ENCODE measurements at places on chromosomes 3 and 15.

- no peak for DNase-seq
Measured at GRCh38 chr15:31842532-31843195, 187.7 kb upstream of the CHRNA7 start.

GRCh38 chr15:89494941-89495637, 1.3 kb downstream of the RHCG start:
- no peak for DNase-seq

- no peak for DNase-seq
Measured at GRCh38 chr3:58291671-58292338, 14.2 kb upstream of the RPP14 start.

DNA sequence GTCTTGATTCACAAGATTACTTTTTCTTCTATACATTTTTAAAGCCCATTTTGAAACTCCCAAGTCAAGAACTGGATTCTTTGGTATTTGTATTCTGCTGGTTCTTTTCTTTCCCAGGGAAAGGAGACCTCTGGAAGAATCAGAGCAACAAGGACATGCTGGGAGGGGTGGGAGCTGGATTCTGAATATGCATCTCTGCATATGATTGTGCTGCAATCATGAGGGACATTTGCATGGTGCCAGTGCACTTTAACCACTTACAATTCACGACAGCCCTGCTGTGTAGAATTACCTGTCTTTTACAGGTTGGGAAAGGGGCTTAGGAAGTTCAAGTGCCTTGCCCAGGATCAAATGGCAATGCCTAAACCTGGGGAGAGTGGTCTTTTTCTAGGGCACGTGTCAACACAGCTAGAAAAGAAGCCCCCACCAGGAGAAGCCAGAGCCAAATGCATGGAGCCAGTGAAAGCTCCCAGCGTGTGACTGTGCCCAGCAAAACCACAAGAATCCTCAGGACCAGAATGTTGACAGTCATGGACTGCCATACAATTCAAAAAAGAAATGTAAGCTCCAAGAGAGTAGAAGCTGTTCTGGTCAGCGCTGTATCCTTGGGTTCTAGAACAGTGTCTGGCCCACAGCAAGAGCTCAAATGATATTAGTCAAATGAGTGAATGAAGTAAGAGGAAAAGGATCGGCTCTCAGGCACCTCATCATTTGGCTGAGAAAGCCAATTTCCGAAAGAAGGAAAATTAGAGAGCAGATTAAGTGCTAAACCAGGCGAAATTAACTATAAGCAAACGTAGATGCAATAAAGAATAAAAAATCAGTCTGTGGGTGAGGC, 84.5 kb upstream of the MEF2A start:
- DNase-seq, result no peak

DNA sequence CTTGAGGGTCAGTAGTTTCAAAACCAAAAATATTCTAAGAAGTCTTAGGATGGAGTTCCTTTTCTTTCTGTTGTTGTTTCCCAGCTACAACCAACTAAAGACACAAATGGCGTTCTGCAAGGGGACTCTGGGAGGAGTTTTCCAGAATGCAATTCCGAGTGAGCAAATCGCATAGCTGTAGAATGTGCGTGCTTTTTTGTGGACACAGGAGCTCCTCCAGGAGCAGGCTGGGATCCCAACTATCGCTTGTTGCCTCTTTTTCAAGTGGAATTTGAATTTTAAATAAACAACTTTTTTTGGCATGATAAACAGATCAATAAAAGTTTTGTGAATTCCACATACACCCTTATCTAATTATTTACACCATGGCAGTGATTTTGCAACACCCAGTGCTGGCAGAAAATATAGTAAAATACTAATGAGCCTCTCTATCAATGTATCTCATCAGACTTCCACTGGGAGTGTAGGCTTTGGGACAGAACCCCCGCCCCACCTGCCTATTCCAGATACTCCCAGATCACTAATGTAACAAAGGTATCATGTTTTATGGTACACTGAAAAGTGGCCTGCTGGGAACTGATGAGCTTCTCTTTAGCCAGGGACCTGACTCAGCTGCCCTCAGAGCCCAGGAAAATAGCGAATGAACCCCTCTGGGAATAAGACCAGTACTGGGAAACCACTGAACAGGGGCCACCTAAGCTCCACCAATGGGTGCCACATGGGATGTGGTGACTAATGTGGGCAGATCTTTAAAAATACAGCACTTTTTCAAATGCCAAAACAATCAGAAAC, 66.4 kb downstream of the LMCD1 start:
- no peak for DNase-seq

GRCh38 chr3:4478261-4478660, 11.2 kb upstream of the SUMF1 start:
- DNase-seq, result no peak

- no peak for DNase-seq
Measured at GRCh38 chr3:127673191-127674100, 694 bp downstream of the ABTB1 start.

DNA sequence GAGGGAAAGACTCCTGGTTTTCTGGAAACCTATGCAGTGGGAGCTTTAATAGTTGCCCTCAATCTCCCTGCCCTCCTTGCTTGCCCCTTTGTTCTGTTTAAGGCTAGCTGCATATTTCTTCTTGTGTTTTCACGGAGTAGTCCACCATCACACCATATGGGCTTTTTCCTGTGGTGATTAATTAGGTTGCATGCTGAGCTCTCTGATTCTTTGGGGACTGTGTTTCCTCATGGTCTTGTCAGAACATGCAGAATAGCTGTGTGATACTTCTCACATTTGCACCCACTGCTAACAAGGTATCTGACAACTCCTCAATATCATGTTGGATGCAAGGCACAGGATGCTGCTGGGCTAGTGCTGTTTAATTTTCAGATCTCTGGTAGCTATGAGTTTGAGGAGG, 139.6 kb downstream of the PTPRG start:
- DNase-seq, result no peak

GRCh38 chr3:37499061-37499785, 324.8 kb upstream of the LRRFIP2 start:
- DNase-seq, result no peak

DNA sequence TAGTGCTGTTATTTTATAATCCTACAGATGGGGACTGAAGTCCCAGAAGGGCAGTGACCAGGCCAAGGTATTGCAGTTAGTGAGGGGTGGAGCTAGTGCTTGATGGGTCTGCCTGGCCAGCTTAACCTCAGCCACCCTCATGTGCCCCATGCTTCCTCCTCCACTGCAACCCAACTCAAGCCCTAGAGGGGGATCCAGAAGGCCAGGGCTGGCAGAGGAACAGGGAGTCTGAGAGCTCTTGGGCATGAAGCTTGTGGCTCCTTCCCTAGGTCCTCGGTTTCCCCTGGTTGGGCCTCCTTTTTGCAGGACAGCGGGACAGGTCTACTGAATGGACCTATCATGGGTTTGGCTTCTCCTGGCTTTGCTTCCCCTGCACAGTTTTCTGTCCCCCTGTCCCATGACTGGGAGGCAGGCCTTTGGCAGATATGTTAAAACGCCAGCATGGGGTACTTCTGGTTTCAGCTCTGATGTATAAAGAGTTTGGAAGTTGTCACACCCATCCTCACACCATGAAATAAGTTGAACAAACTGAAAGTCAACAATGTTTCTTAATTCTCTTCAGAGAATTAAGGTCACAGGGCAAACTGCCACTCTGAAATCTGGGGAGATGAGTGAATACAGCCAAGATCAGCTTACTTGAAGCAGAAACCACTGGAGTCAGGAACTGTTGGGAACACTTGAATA, 103.3 kb downstream of the SMAD6 start:
- DNase-seq, result no peak

- DNase-seq, result no peak
Measured at GRCh38 chr3:63613561-63613960, 38.9 kb upstream of the SNTN start.

GRCh38 chr15:69145694-69146492, 14.5 kb upstream of the GLCE start:
- DNase-seq, result no peak

- DNase-seq, result no peak
Measured at GRCh38 chr3:122233101-122233952, 49.9 kb downstream of the CASR start.

GRCh38 chr3:34421762-34422161, 623.3 kb downstream of the PDCD6IP start:
- DNase-seq, result no peak

DNA sequence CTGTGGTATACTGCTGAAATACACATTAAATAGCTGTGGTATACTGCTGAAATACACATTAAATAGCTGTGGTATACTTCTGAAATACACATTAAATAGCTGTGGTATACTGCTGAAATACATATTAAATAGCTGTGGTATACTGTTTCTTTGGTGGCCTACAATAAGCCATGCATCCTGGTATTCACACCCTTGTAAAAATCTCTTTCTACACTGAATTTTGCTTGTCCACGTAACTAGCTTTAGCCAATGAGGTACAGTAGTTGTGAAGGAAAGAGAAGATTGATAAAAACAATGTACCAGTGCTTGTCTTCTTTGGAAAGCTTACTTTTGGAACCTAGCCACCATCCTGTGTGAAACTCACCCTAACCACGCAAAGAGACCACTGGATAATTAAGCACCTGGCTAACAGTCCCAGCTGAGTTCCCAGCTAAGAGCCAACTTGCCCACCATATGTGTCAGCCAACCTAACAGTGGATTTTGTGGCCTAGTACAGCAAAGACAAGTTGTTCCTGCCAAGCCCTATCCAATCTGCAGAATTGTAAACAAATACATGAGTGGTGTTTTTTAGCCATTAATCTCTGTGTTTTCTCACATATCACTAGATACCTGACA, 103.4 kb upstream of the MELTF start:
- DNase-seq, result no peak

DNA sequence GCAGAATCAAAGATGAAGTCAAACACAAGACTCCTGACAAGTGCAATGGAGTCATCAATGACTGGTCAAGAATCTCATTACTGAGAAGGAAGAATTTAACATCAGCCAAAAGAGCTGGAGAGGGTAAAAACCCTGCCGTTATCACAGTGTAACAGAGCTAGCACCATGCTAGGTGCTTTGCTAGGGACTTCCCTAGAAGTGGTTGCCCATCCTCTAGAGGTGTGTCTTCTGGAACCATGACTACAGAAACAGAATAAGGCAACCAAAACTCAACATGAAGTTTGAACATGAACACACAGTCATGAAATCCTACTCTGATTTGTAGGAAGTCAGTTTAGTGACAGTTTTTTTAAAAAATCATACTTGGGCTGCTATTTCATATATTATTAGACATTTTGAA, 9.5 kb downstream of the ACAD11 start:
- no peak for DNase-seq

DNA sequence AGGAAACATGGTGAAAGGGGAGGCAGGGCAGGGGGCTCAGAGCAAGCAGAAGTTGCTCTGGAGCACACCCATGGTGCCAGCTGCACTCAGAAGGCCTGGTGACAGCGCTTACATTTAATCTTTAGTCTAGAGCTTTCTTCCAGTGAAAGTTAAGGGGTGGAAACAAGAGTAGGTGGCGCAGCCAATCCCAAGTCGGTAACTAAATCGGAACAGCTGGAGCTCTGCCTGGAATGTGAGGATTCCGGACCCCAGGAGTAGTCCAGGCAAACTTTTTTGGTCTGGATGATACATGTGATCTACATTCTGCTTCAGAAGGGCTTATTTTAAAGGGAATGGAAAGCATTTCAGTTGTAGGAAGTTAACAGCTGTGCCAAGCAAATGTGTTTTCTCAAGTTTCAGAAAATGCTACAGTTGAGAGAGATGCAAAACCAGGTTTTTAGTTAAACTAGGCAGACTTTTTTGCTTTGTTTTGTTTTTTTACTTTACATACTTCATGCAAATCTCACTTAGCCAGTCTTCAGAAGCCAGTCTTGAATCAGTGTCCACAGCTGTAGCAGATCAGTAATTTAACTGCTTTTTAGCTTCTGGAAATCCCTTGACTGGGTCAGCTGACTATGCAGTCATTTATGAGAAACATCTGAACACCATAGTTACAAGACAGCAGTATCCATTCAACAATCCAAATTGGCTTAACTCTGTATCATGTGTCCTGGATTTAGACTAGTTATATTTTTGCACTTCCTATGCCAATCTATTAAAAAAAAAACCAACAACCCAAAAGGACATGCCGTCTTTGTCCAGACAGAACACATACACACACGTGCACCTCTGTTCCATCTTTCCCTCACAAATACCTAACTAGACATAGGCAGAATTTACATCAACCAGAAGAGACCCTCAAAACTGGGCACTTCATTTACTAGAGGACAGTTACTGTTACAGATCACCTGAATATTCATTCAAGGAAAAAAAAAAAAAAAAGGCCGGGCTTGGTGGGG, 33.2 kb downstream of the ZNF106 start:
- peak; percentile 66 for DNase-seq

GRCh38 chr15:33374226-33374914, 63.6 kb downstream of the RYR3 start:
- DNase-seq, result no peak

DNA sequence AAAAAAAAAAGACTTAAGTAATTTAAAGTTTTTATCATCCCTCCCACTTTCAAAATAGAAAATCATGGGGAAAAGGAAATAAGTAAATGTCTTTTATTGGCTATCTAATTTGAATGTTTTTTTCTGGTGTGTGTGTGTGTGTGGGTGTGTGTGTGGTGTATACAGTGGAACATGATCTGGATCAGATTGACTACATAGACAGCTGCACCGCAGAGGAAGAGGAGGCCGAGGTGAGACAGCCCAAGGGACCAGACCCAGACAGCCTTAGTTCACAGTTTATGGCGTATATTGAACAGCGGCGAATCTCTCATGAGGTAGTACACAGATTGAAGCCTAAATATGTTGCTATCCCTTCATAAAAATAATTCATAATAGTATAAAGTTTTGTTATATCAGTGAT, 44.5 kb downstream of the LRCH3 start:
- no peak for DNase-seq

DNA sequence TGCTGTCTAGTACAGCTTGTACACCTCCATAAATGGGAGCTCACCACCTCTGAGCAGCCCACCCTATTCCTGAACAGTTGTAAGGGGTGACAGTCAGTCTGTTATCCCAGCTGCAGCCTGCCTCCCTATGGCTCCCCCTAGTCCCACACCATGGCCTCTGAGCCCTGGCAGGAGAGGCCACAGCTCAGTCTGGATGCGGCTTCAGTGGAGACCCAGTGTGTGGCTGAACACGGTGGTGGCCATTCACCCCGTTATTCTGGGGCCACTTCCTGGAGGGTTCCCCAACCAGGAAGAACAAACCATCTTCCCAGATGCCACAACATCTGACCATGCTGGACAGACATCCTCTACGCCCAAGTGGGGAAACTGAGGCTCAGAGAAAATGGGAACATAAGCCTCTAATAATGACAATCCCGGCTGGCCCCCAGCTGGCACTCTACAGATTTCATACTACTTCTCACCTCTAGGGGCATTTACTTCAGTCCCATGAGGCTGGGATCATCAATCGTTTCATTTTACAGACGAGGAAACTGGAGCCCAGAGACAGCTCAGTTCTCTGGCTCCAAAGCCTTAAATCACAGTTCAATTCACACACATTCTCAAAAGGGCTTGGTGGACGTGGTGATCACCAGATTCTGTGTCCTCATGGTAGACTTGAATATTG, 9.2 kb upstream of the GRIP2 start:
- no peak for DNase-seq
